ENCODE measurements at places on chromosomes 5 and 9. TPM values are rescaled to one million over a fixed set of nuclear protein-coding genes. Genes with fewer than 3 reads are reported as not detected.

GRCh38 chr5:115432691-115433090 lies 111.9 kb downstream of the FEM1C start:
- DNase-seq: no peak

Gene DRD1
- not detected for total RNA-seq

DNA sequence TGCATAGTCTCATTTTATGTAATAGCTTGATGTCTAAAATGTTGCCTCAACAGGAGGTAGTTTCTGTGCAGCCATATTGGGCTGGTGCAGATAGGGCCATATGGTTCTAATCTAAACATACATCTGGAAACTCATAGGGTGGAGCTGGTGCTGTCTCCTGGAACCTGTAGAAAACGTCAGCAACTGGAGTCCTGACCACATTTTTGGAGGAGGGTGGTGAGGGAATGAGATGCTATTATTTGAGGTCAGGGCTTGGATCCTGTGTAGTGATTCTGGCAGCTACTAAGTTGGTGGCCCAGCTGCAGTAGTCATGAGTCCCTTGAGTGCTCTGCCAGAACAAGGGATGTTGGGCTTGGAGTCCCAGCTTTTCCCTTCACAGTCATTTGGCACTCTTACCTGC lies 14.1 kb downstream of the MAN2A1 start:
- no peak for DNase-seq

- no peak for DNase-seq
These were observed 139.1 kb downstream of the BASP1 start for GRCh38 chr5:17356551-17356950.

GRCh38 chr5:172868436-172868923 lies 34.4 kb downstream of the ERGIC1 start:
- DNase-seq: no peak

- no peak for DNase-seq
These were observed 24.7 kb downstream of the GOLGA2 start for GRCh38 chr9:128250839-128251731.

DNA sequence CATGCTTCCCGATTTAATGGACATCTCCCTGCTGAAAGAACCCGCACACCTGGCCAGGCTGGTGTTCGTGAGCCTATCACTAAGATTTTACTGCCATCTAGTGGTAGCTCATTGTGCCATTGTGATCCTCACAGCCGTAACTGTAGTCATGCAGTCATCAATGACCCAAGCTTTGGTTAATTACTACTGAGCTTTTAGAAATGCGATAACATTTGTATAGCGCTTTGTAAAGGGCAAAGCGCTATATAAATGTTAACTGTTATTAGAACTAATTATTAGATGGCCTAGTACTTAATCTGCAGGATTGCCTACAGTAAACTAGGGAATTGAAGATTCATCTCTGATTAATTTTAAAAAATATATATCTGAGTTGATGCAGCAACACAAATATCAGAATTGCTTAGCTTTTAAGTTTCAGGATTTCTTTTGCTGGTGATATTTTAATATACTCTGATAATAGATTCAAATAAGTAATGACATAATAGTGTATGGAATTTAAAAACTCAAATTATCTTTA lies 90.2 kb downstream of the HACD4 start:
- DNase-seq: no peak

- no peak for DNase-seq
These were observed 352.7 kb downstream of the SPOCK1 start for GRCh38 chr5:137146402-137146890.

Gene TMEM245
- total RNA-seq: 95.1 TPM

GRCh38 chr5:141951332-141951781 lies 6.6 kb downstream of the PCDH12 start:
- DNase-seq: no peak

GRCh38 chr9:105883847-105884246 lies 189.5 kb downstream of the TMEM38B start:
- DNase-seq: no peak

Measured in Right ventricle myocardium inferior (tissue), 1 donor.